Myometrial cell (primary cell): ENCODE measurements at places on chromosomes 11 and 22. TPM values are rescaled to one million over a fixed set of nuclear protein-coding genes. Genes with fewer than 3 reads are reported as not detected.

ZBTB16 gene
- total RNA-seq = 10.7 and 13.6 TPM in 2 replicates

SLC22A9 gene
- not detected in 2 replicates for total RNA-seq

ENTHD1 gene
- not detected in 2 replicates for total RNA-seq

NEFH gene
- 0.58 and 0.89 TPM in 2 replicates for total RNA-seq

CYTH4 gene
- 0.53 and 1.2 TPM in 2 replicates for total RNA-seq

TRIM49 gene
- total RNA-seq = not detected in 2 replicates

SYNGR1 gene
- 6.6 and 8.4 TPM in 2 replicates for total RNA-seq

RAB36 gene
- total RNA-seq = 6.9 and 8.9 TPM in 2 replicates

MRGPRF gene
- total RNA-seq = 34.2 and 39.2 TPM in 2 replicates

MMP7 gene
- total RNA-seq = 0.71 TPM in 1 of 2 replicates, not detected in the other

FREY1 gene
- total RNA-seq = 0.18 TPM in 1 of 2 replicates, not detected in the other
